ENCODE measurements at places on chromosomes 3 and 15.

DNA sequence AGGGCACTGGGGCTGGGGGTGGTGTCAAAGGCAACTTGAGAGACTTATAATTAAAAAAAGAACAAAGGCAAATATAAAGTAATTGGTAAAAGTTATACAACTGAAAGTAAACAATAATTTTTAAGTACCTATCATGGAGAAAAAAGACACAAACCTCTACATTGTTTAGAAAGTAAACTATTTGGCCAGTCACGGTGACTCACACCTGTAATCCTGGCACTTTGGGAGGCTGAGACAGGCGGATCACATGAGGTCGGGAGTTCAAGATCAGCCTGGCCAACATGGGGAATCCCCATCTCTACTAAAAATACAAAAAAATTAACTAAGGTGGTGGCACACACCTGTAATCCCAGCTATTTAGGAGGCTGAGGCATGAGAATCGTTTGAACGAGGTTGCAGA, 25.8 kb downstream of the RPSA start:
- no peak for DNase-seq

- no peak for DNase-seq
Observed at GRCh38 chr15:88563638-88564037, 17.2 kb upstream of the DET1 start.

DNA sequence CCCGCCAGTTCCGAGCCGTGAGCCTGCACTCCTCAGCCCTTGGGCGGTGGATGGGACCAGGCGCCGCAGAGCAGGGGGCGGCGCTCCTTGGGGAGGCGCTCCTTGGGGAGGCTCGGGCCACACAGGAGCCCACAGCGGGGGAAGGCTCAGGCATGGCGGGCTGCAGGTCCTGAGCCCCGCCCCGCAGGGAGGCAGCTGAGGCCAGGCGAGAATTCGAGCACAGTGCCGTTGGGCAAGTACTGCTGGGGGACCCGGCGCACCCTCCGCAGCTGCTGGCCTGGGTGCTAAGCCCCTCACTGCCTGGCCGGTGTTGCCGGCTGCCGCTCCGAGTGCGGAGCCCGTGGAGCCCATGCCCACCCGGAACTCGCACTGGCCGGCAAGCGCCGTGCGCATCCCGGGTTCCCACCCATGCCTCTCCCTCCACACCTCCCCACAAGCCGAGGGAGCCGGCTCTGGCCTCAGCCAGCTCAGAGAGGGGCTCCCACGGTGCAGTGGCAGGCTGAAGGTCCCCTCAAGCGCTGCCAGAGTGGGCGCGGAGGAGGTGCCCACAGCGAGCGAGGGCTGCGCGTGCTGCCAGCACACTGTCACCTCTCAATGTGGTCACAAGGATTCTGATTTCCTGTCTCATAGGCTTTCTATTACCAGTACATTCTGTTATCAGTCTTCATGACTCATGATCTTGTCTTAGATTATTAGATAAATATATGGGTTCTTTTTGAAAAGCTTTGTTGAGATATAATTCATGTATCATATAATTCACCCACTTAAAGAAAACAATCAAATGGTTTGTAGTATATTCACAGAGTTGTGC, 44.0 kb upstream of the LRIG1 start:
- no peak for DNase-seq

GRCh38 chr3:152742368-152743347, 92.3 kb upstream of the P2RY1 start:
- no peak for DNase-seq

- no peak for DNase-seq
Observed at GRCh38 chr15:84949845-84950569, 31.6 kb upstream of the PDE8A start.

DNA sequence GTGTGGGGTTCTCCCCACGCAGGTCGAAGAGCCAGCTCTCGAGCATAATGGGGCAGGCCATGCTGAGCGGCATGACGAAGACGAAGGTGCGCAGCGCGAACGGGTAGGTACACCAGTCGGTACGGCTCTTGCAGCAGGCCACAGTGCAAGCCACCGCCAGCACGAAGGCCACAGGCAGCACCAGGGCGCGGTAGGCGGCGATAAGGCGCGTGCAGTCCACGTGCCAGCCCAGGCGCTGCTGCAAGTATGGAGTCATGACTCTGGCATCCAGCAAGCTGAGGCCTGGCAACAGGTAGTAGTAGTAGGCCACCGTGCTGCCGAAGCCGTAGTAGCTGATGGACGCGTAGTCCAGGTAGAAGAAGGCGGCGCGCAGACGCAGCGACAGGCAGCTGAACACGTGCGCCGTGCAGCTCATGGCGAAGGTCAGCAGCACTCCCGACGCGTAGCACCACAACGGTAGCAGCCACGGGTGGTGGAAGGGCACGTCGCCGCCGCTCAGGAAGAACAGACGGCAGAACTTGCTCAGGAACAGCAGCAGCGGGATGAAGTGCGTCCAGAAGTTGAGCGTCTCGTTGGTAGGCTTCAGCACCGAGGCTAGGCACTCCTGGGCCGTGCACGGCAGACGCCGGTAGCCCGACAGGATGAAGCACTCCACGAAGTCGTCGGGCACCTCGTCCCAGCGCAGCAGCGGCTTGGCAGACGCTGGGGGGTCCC, 797 bp downstream of the PAQR9 start:
- DNase-seq = no peak

- no peak for DNase-seq
Observed at GRCh38 chr3:165070682-165071081, 7.6 kb downstream of the SI start.

- DNase-seq = no peak
Observed at GRCh38 chr3:142987080-142987700, 14.2 kb upstream of the U2SURP start.

GRCh38 chr3:49253512-49253911, 23.5 kb downstream of the C3orf62 start:
- DNase-seq = no peak

GRCh38 chr3:153704115-153704514, 417.1 kb upstream of the ARHGEF26 start:
- DNase-seq = no peak

All from HS-5 (cell line).